ENCODE measurements at places on chromosomes 11 and 22. TPM values are rescaled to one million over a fixed set of nuclear protein-coding genes. Genes with fewer than 3 reads are reported as not detected.

Gene APOL1
- 14.7 TPM for total RNA-seq

Gene PDHX
- 29.6 TPM for total RNA-seq

Gene MMP8
- not detected for total RNA-seq

Gene TMEM191C
- total RNA-seq, result 0.71 TPM

Gene MYBPC3
- total RNA-seq, result 0.08 TPM

Gene OR10D3
- not detected for total RNA-seq

Gene CSNK2A3
- 1.9 TPM for total RNA-seq

Gene DBX1
- not detected for total RNA-seq

Gene NCAPD3
- total RNA-seq, result 24.5 TPM

Gene LINC01488
- total RNA-seq, result 0.04 TPM

Gene FGF19
- 0.09 TPM for total RNA-seq

Gene ESAM
- total RNA-seq, result 12.1 TPM

Gene RAG2
- total RNA-seq, result not detected

Gene TTC28
- 3.1 TPM for total RNA-seq

Gene PKDREJ
- total RNA-seq, result not detected

Gene TENM4
- total RNA-seq, result 0.19 TPM

Data from A549 treated with dexamethasone at 1 μM for 4 hours (cell line).